ENCODE measurements at places on chromosomes 4 and X. TPM values are rescaled to one million over a fixed set of nuclear protein-coding genes. Genes with fewer than 3 reads are reported as not detected.

DNA sequence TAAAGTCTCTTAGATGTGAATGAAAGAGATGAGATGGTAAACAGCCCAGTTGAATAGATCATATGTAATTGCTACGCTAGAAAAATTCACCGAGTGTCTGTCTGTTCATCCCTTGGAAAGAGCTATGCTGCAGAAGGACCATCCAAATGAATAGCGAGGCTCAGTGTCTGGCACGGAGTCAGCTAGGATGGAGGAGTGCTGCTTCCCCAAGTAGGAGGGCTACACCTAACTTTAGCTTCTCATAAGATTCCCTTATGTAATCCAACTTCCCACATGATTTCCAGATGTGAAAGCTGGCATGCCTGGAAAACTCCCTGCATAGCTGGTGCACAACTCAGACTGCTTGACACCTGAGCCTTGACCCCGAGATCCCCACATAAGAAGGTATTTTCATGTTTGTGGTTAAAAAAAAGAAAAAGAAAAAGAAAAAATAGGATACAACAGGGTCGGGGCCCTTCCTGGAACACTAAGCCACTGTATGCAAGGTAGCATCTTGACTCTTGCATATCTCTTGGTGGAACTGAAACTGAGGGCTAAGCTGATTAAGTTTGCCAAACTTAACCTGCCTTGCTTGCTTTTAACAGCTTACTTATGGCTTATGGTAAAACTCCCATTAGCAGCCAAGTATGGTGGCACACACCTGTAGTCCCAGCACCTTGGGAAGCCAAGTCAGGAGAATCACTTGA lies 82.3 kb downstream of the FREM3 start:
- H3K27ac ChIP-seq: no peak overlapping the region
- H3K36me3 ChIP-seq: no peaks in the 10 kb centered on the region
- H3K27me3 ChIP-seq: peaks cover 18% of the 10 kb centered on the region
- no peak overlapping the region for H3K4me3 ChIP-seq
- H3K4me1 ChIP-seq: no peaks in the 10 kb centered on the region

The ENPEP gene
- not detected for total RNA-seq

DNA sequence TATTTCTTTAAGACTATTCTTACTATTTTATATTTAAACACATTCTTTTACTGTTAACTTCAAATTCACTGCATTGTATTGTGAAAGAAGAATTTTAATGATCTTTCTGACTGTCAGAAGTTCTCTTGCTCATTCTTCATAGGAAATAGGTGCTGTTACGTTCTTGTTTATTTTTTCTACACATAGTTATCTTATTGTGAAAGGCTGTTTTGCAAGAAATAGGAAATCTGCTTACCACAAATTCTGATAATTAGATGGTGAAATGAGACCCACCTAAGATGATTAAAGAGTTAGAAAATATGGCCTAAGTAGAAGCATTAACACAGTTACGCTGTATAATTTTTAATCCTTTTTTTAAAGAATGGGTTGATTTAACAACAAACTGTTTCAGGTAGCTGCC lies 316.1 kb upstream of the ZFP42 start:
- no peaks in the 10 kb centered on the region for H3K36me3 ChIP-seq
- no peak for DNase-seq
- H3K4me3 ChIP-seq: no peak overlapping the region
- H3K27me3 ChIP-seq: no peaks in the 10 kb centered on the region

- H3K4me3 ChIP-seq: no peak overlapping the region
- H3K27me3 ChIP-seq: peaks cover 2% of the 10 kb centered on the region
- no peak for DNase-seq
- no peaks in the 10 kb centered on the region for H3K4me1 ChIP-seq
- no peak overlapping the region for H3K27ac ChIP-seq
Observed at GRCh38 chrX:31012509-31013025, 59.3 kb downstream of the FTHL17 start.

The XPNPEP2 gene
- 0.07 TPM for total RNA-seq

GRCh38 chr4:16995451-16995850 lies 97.0 kb upstream of the LDB2 start:
- H3K27me3 ChIP-seq: no peaks in the 10 kb centered on the region
- no peaks in the 10 kb centered on the region for H3K36me3 ChIP-seq
- H3K4me3 ChIP-seq: no peak overlapping the region
- no peak for DNase-seq

- DNase-seq: no peak
- H3K4me3 ChIP-seq: no peak overlapping the region
- no peak overlapping the region for H3K27ac ChIP-seq
- no peaks in the 10 kb centered on the region for H3K4me1 ChIP-seq
Observed at GRCh38 chrX:103517246-103517645, 2.0 kb downstream of the RAB40A start.

DNA sequence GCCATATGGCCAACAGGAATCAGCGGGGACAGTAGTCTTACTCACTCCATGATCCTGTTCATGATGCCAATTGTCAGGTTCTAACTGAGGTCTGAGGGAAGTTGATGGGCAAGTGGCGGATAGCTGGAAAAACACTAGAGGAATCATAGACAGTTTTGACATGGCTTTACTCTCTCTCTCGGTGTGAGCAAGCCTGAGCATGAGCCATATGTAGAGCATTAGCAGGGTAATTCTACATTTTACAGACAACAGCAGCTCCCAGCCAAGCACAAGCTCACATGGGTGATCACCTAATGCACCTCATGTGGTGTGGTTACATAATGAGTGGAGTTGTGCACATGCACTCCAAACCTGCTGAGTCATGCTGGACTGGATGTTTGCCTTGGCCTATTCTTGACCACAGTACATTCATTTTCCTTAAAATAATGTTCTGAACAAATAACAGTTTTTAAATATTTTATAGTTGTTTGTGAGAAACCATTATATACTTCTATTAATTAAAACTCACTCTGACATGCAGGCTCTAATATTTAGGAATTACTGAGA lies 429.2 kb downstream of the GPAT3 start:
- no peak overlapping the region for H3K27ac ChIP-seq
- no peak overlapping the region for H3K4me3 ChIP-seq
- H3K27me3 ChIP-seq: no peaks in the 10 kb centered on the region
- no peak for DNase-seq

DNA sequence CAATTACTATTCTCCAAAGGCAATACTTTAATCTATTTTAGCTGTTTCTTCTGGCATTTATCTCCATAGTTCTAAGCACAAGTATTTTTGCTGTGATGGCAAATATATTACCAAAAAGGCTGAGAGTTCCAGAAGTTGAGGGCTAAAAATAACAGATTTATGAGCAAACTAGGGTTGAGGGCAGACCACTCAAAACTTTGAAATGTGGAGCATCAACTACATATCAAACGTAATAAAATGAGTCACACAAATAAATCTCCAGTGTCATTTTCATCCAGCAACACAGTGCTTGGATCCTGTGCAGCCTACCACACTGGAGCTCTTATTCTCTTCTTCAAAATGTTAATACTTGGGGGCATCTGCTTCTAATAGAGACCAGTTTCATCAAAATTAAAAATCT lies 163.9 kb downstream of the HS3ST1 start:
- H3K27me3 ChIP-seq: peaks cover 2% of the 10 kb centered on the region
- no peaks in the 10 kb centered on the region for H3K36me3 ChIP-seq
- no peak for DNase-seq

GRCh38 chrX:13433298-13433605 lies 113.4 kb upstream of the ATXN3L start:
- no peak overlapping the region for H3K27ac ChIP-seq
- H3K36me3 ChIP-seq: no peaks in the 10 kb centered on the region
- no peak for DNase-seq
- no peaks in the 10 kb centered on the region for H3K27me3 ChIP-seq

DNA sequence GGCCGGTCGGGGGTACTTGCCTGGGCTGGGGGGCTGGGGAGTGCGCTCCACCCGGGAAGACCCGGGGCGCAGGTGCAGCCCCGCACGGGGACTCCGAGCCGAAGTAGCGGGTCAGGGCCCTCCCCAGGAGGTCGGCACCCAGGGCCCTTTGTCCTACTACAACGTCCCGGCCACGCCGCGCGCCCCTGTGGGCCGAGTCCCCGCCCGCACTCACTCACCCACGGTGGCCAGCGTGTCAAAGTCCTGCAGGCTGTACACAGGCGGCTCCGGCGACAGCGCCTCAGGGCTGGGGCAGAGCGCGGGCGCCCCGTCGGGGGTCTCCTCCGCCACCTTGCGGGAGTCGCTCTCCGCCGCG lies 602 bp downstream of the PRKX start:
- DNase-seq: no peak
- no peaks in the 10 kb centered on the region for H3K27me3 ChIP-seq
- H3K36me3 ChIP-seq: peaks cover 3% of the 10 kb centered on the region
- H3K4me3 ChIP-seq: peak overlapping the region; percentile 91
- no peak overlapping the region for H3K27ac ChIP-seq
- peaks cover 22% of the 10 kb centered on the region for H3K4me1 ChIP-seq

DNA sequence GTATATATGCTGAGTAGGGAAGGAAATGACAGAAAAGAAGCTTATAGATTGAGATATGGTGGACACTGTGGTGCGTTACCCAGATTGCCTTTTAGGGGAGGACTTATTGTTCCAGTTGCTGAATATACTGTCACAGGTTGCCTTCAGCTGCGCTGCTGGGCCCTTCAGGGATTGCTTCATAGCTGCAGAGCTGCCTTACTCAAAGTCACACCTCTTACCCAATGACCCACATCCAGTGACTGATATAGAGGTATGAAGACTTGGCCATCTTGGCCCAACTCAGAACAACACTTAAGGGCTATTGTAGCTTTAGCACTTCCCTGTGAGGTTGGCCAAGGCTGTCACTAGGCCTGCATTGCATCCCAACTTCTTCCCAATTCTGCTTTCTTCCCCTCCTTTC lies 63.4 kb upstream of the TMEM164 start:
- H3K27ac ChIP-seq: no peak overlapping the region
- H3K36me3 ChIP-seq: no peaks in the 10 kb centered on the region
- DNase-seq: no peak
- H3K27me3 ChIP-seq: no peaks in the 10 kb centered on the region

The ZXDB gene
- total RNA-seq: 11.8 TPM

The ZDHHC15 gene
- total RNA-seq: not detected

- H3K4me3 ChIP-seq: no peak overlapping the region
- no peaks in the 10 kb centered on the region for H3K27me3 ChIP-seq
- H3K36me3 ChIP-seq: no peaks in the 10 kb centered on the region
- DNase-seq: no peak
- H3K4me1 ChIP-seq: no peaks in the 10 kb centered on the region
Observed at GRCh38 chrX:81556880-81557279, 355.0 kb downstream of the SH3BGRL start.

DNA sequence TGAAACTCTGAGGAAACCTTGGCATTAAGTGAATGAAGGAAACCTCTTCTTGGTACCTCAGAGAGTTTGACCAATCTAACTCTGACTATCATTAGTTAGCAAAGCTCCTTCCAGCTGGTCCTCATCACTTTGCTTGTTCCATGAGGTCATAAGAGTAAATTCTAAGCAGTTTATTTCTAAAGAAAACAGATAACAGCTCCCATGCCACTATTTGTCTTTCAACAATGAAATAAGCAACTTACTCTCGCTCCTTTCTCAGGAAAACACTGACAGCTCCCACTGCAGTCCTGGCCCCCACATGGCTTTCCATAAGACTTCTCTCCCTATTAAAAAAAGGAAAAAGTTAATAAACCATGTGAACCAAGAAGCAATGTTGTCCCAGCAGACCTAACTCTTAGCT lies 127.7 kb downstream of the COL4A6 start:
- H3K4me1 ChIP-seq: no peaks in the 10 kb centered on the region
- no peak for DNase-seq
- no peak overlapping the region for H3K27ac ChIP-seq
- H3K4me3 ChIP-seq: no peak overlapping the region
- no peaks in the 10 kb centered on the region for H3K27me3 ChIP-seq
- no peaks in the 10 kb centered on the region for H3K36me3 ChIP-seq
